Non-pigmented ciliary epithelial cell (primary cell): ENCODE measurements at places on chromosomes 2 and 18.

- no peak for DNase-seq
These were observed 68.1 kb downstream of the FMNL2 start for GRCh38 chr2:152402780-152403759.

- no peak for DNase-seq
These were observed 21.3 kb downstream of the CENPO start for GRCh38 chr2:24814516-24814915.

DNA sequence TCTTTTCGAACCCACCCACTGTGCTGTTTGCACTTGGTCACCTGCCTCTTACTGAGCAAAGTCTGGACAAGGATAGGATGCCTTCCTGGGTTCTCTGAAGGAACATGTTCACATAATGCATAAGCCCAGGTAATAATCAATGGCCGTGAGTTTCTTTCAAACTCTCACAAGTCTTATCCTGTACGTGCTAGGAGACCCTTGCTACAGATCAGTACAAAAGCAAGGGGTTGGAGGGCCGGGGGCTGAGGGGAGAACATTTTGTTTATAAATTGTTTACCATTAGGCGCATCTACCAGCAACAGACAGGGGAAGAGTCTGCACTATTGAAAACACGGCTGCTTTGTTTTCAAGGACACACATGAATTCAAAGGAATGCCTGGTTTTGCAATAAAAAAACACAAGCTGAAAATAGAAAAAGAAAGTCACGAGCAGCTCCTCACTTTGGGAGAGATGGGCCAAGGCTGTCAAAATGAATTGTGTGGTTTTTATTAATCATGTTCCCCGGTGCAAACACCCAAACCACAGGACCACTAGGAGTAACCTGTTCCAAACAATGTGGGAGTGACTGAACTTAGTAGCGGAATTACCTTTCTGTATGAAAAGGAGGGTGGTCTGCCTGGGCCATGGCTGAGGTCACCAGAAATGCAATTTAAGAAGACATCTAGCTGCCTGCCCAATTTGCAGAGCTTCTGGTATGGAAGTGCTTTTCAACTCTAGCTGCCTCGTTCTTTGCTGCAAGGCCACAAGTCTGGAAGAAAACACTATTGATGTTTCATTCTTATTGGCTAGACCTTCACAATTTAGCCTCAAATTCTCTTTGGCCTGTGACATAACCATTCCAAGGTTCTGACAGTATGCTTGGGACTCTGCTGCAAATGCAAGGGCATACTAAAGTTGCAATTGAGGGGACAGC is 73.5 kb downstream of the CCBE1 start:
- no peak for DNase-seq

- DNase-seq: no peak
These were observed 484.4 kb upstream of the REG3G start for GRCh38 chr2:78541088-78541450.

- no peak for DNase-seq
These were observed 134.4 kb upstream of the ST6GAL2 start for GRCh38 chr2:107020392-107020791.
